ENCODE measurements at places on chromosomes 12 and 14.

- DNase-seq, result peak; percentile 58
Observed at GRCh38 chr14:22887990-22888378, 5.0 kb downstream of the REM2 start.

GRCh38 chr12:7832059-7832696 is 40.5 kb downstream of the SLC2A14 start:
- DNase-seq, result no peak

GRCh38 chr14:55752580-55753390 is 172.8 kb downstream of the KTN1 start:
- no peak for DNase-seq

GRCh38 chr14:64700894-64701293 is 3.3 kb upstream of the PLEKHG3 start:
- no peak for DNase-seq

DNA sequence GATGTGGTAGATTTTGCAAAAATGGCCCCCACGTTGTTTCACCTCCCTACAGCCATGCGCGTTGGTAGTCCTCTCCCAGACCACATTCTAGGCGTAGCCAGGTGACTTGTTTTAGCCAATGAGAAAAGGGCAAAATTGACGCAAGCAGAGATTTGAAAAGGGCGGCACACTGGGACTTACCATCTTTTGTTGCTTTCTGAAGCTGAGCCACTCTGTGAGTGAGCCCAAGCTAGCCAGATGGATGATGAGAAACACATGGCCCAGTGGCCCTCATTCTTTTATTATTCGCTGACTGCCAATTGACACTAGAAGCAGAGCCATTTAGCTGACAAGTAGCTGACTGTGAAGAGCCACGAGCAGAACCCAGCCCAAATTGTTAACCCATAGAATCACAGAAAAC is 142.0 kb upstream of the GZMB start:
- DNase-seq, result no peak

DNA sequence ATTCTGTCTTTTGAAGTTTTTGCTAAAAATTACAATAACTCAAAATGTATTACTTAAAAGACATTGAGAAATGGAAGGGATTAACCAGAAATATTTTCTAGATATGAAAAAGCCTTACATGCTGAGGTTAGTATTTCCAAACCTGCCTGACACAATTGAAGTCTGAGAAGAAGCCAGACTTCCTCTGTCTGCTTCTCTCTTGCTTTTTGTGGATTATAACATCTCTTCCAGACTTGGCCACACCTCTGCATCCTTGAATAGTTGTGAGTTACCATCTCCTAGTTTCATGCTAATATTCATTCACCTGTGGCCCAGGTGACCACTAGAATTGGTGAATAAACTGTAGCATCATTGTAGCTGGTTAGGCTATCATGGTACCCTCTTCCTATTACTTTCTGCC is 497.6 kb downstream of the SLC16A7 start:
- DNase-seq, result no peak

DNA sequence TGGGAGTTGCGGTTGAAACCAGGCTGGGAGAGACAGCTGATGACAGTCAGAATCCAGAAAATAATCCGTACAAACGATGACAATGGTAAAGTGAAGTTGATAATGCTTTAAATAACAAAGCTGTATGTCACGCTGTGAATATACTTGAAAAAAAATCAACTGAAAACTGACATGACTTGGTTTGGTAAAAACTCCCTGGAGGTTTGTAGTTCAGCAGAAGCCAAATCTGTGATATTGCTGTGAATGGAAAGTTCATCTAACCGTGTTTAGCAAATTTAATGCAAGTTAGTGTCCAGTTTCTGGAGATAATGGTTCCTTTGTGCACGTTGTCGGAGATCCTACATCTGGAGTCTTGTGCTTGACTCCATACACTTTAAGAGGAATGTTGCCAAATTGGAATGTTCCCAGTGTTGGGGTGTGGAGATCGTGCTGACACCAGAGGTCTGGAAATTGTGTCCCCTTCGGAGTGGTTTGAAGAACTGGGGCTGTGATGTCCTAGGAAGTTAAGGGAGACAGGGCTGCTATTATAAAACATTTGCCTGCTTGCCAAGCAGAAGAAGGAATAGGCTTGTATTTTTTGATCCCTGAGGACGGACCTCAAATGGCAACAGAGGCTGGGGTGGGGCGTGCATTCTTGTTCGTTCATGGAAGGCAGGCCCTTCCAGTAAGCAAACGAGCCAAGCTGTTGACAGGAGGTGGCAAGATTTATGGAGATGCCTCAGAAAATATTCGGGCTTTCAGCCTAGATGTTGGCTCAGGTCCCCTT is 30.6 kb downstream of the PPFIBP1 start:
- DNase-seq, result no peak

DNA sequence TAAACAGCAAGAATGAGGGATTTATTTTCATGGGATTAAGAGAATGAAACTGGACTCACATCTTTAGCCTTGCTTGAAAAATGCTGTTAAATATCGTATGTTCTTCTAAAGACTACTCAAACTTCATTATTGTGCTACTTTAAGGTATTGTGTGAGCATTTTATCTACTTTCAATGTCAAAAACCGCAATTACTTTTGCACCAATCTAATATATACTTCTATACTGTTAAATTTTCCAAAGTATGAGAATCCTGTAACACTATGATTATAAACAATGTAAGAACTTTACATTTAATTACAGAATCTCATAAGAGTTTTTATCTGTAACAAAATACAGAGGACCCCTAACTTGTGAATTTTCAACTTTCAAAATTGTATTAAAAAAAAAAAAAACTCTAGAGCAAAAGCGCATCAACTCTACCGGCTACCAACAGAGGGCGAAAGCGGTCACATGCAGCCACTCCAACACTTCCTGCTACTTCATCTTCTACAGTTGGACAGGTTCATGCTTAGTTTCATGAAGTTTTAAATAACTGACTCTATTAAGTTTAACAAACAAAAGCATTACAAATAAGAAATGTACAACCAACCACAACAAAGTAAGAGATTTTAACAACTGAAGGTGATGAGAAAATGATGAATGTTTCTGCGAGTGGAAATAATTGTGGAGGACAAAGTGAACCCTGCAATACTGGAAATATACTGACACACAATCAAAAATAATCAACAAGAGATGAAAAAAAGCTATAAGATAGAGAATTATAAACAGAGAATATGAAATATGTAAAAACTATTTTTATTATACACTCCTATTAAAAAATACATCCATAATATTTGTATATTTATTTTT is 210.9 kb downstream of the MED13L start:
- DNase-seq, result peak; percentile 9

- no peak for DNase-seq
Observed at GRCh38 chr12:126464153-126464552, 1398.9 kb downstream of the AACS start.

DNA sequence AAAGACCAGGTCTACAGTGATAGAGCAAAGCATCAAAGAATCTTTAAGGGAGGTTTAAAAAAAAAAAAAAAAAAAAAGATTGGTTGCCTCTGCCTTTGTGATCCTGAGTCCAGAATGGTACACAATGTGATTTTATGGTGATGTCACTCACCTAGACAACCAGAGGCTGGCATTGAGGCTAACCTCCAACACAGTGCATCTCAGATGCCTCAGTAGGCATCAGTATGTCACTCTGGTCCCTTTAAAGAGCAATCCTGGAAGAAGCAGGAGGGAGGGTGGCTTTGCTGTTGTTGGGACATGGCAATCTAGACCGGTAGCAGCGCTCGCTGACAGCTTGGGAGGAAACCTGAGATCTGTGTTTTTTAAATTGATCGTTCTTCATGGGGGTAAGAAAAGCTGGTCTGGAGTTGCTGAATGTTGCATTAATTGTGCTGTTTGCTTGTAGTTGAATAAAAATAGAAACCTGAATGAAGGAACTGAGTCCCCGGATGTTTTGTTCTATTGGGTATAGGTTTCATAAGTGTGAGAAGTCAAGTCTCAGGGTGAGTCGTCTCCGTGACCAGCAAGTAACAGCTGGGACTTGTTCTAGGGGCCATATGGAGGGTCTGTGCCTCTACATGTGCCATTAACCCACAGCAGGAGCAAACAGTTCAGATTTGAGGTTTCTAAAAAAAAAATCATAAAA is 9.3 kb downstream of the PEBP1 start:
- DNase-seq, result no peak

DNA sequence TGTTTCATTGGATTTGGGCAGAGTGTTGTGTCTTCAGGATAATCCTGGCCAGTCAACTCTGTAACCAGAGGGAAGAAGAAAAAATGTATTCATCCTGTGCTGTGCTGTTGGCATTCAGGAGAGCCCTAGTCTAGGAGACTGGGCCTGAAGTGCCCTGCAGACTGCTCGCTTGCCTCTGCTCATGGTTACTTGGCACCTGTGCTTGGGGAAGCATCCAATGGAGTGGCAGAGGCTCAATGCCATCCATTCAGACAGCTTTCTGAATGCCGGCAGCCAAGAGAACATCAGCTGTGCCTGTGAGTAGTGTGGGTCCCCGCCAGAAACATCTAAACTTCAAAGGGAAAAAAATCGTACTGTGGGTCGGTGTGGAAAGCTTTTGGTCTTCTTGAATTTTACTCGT is 124.2 kb downstream of the SRGAP1 start:
- no peak for DNase-seq

- DNase-seq, result no peak
Observed at GRCh38 chr12:59398164-59398563, 197.7 kb upstream of the SLC16A7 start.

GRCh38 chr12:109197327-109197726 is 80.9 kb downstream of the ACACB start:
- no peak for DNase-seq

DNA sequence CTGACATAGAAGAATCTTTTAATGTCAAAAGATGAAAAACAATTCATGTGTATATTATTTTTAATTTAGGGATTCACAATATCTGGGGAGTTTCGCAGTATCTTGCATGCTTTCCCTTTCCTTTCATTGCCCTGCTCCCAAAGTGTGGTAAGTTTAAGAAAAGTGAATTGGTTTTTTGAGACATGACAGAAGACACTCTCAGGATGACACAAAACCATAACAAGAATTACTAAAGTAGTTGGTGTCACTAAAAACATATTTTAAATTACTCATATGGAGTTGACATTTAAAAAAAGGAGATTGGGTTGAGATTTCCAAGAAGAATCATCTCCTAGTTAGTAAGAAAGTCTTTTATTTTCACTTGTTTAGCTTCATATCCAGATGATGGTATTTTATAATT is 5.1 kb upstream of the PCNX1 start:
- no peak for DNase-seq

DNA sequence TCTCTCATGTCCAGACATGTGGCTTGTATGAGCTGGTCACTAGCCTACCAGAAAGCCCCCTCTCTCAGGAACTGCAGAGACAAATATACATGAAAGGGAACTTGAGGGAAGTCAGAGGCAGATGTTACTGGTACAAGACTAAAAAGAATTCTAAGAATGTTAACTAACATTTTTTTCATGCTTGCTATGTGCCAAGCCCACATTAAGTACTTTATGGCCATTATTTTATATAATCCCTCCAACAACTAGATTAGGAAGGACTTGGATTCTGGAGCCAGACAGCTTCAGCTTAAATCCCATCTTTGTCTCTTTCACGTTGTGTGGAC is 24.6 kb downstream of the TTC9 start:
- no peak for DNase-seq
